ENCODE measurements at places on chromosomes 3 and 15.

- no peak for DNase-seq
These were observed 34.5 kb downstream of the PLA2G4D start for GRCh38 chr15:42059661-42060476.

DNA sequence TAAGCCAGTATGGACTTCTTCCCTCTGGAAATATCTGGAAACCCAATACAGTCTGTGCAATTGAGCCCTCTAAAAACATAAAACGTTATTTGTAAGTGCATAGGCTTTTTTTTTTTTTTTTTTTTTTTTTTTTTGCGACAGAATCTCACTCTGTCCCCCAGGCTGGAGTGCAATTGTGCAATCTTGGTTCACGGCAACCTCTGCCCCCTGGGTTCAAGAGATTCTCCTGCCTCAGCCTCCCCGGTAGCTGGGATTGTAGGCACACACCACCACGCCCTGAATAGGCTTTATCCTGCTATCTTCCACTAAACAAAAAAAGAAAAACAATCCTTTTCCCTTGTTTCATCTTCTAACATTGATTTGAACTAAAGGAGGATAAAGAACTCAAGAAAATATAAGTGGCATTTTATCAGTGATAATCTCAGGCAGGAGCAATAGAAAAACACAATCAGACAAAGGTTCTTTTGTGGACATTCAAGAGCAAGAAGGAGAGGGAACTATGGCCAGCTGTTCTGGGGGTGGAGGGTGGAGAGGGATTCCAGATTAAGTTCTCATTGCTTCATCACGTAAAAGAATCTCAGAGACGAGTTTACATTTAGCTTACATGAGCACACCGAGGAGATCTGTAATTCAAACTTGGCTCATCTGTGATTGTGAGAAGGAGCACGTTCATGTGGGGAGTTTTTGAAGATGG, 68.6 kb downstream of the ITGB5 start:
- DNase-seq = no peak

- DNase-seq = no peak
These were observed 11.6 kb upstream of the TFRC start for GRCh38 chr3:196093317-196094111.

- no peak for DNase-seq
These were observed 276.2 kb upstream of the LRRFIP2 start for GRCh38 chr3:37450561-37450960.

GRCh38 chr3:71360180-71360579, 223.3 kb downstream of the FOXP1 start:
- DNase-seq = no peak

DNA sequence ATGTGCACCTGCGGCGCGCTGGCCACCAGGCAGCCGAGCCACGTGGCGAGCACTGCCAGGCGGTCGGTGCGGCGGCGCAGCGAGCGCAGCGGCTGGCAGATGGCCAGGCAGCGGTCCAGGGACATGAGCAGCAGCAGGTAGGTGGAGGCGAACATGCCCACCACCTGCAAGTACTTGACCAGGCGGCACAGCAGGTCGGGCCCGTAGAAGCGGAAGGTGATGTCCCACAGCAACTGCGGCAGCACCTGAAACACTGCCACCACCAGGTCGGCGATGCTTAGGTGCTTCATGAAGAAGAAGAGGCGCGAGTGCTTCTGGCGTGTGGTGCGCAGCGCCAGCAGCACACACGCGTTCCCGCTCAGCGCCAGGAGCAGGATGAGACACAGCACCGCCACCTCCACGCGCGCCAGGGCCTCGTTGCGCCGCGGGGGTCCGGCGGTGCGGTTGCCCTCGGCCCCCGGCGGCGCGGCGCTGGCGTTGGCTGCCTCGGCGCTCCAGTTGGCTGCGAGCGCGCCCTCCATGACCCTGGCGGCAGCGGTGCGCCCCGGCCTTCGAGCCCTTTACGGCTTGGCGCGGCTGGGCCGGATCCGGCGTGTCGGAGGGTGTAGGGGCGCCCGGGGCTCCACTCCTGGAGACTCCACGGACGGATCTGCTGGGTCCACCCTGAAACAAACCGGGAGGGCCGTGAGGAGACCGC, 1.6 kb downstream of the OXTR start:
- DNase-seq = no peak
